HT-29 (cell line): ENCODE measurements at places on chromosomes 5 and 9. TPM values are rescaled to one million over a fixed set of nuclear protein-coding genes. Genes with fewer than 3 reads are reported as not detected.

Gene PCDHB9
- 0.03 and 0.25 TPM in 2 replicates for total RNA-seq

Gene ABL1
- total RNA-seq: 15.1 and 16.4 TPM in 2 replicates

Gene SEMA4D
- 13.2 and 18.5 TPM in 2 replicates for total RNA-seq

Gene SKP2
- total RNA-seq: 58.9 and 59.4 TPM in 2 replicates

Gene TAF11L3
- not detected in 2 replicates for total RNA-seq

DNA sequence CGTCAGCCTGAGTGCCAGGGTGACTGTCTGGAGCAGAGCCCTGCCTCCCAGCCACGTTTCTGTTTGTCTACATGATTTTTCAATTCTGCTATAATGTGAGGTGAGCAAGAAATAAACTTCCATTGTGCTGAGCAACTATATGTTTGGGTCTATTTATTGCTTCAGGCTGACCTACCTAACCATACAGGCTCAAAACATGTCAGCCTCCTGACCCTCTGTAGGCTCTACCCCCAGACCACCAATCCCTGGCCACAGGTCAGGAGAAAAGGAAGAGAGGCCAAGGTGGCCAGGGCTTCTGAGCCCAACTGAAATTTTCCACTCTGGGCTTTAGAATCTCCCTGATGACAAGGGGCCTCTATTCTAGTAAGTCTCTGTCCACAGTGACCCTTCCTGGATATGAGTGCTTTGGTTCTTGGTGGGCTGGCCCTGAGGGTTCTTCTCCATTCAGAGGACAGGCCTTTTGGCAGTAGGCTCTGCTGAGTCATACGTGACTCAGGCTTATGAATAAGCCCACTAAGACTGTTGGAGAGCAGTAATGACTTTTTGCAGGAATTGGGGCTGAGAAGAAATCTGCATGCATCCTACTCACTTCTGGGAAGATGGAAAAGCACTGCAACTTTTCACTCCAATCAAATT lies 117.2 kb upstream of the TBCA start:
- peak; percentile 3 for DNase-seq

DNA sequence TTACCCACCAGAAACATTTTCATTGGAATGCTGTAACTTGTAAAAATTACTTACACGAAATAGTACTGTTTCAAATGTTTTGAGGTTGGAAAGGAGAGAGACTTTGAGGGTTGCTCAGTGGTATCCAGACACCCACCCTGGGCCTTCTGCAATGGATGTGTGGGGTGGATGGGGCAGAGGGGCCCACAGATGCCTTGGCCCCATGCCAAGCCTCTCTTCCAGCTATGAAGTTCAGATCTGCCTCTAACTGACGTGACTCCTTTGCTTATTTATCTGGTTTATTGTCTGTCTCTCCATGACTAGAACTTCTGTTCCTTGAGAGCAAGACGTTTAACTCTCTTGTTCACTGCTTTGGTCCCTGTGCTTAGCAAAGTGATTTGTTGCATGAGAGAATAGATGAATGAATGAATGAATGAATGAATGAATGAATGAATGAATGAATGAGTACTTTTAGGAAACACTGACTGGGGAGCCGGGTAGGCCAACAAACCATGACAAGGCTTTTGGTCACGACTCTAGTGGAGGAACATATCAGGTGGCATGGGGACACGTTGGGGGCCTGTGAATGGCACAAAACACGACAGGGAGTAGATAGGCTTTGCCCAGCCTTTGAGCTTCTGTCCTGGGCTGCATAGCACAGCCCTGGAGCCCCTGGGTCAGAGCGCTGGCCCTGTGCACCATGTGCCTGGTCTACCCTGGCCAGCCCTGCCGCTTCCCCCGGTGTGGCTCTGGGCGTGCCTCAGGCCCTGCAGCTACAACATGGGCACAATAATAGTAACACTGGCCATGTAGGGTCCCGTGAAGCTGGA lies 31.8 kb downstream of the AK8 start:
- no peak for DNase-seq

DNA sequence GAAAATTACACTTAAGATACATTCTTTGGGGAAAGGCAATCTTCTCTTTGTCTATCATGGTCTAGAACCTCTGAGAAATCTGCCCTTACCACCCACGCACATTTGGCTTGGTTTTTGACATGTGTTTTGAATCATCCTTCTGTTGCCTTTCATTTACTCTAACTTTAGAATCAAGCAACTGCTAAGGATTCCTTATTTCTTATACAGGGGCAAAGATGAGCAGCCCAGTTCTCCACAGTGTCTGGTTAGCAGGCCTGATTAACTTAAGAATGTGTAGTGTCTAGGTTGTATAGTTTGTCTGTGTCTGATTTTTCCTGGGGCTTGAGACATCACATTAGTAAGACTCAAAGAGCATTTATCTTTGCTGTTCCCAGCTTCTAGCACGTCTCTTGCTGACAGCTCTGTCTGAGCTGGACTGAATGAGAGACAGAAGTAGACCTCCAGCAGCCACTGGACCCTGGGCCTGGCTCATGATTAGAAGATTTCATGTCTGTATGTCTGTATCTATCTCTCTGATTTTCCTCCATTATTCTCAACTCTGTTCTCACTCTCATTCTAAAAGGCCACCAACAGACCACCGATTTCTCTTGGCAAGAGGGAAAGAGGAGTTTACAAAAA lies 31.8 kb upstream of the PCA3 start:
- no peak for DNase-seq

DNA sequence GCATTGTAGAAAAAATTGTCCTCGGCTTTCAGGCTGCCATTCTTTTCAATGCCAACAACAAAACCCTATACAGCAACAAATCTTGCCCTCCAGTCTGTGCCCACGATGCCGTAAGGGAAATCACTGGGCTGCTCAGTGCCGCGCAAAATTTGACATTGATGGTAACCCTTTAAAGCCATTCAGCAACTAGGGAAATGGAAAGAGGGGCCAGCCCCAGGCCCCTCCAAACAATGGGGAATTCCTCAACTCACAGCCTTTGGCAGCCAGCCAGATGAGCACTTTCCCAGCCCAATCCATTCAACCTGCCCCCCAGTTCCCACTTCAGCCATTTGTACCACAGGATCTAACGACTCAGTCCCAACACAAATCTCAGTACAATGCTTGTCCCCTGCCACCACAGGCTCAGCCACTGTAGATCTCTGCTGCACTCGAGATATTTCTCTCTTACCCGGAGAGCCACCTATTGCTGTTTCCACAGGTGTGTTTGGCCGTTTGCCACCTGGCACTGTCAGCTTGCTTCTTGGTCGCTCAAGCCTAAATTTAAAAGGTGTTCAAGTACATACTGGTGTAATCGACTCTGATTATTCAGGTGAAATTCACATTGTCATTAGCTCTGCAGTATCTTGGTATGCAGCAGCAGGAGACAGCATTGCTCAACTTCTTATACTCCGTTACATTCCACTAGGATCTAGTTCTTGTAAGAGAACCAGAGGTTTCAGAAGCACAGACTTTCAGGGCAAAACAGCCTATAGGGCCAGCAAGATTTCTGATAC lies 103.3 kb downstream of the SYK start:
- DNase-seq: no peak

GRCh38 chr5:43019614-43020398 lies 20.3 kb downstream of the ANXA2R start:
- peak; percentile 98 for DNase-seq

DNA sequence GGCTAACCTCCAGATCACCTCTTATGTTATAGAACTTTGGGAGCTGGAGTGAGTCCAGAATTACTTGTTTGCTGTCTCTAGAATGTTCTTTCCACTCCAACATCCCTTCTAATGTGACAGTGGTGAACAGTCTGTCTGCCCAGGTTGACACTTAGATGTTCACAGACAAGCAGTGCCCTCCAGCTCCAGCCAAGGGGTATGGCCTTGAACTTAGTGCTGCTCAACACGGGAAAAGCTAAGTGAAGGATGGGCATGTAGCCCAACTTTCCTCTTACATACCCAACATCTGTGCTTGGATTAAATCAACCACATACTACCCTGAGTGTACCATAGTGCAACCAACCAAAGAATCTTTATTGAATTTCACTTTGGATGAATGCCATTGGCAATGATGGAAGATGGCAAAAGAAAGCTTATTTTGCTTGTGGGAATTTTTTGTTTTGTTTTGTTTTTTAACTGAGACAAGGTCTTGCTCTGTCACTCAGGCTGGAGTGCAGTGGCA lies 201.2 kb downstream of the NXNL2 start:
- DNase-seq: no peak

GRCh38 chr5:31731016-31731415 lies 92.1 kb downstream of the PDZD2 start:
- no peak for DNase-seq

DNA sequence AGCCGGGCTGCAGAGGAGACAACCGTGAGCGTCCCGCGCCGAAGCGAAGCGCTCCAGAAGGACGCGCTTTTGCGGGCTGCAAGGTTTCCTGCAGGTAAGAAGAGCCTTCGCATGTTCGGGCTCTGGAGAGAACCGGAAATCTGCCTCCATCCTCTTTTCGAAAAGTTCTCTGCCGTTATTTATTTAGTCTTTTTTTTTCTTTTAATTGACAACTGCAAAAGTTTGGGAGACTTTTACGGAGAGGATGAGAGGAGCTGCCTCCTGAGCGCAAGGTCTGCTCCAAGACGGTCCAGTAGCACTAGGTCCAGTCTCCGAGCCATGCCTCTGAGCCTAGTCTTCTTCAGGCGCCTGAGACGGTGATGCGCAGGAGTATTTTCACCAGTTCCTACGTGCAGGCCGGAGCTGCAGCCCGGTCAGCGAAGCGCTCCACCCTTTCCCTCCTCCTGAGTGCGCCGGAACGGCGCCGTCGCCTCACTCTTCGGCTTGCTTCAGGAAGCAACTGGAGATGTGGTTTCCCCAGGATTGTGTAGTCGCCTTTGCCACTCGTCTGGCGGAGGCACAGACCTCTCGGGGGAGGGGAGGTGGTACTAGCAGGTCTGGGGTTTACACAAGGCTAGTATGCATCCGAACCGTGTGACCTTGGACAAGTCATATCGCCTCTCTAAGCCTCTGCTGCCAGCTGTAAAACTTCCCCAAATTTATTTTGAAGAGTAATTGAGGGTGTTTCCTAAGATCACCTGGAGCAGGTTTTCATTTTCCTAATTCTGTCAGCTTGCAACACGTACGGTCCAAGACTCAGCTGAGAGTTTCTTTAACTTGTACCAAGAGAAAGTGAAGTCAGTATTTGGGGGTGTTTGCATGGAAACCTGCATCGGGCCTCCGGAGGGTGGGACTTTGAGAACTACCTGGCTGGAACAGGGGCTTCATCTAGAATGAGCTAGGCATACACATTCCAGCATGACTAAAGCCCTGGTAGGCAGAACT lies 4.5 kb downstream of the POU4F3 start:
- no peak for DNase-seq

DNA sequence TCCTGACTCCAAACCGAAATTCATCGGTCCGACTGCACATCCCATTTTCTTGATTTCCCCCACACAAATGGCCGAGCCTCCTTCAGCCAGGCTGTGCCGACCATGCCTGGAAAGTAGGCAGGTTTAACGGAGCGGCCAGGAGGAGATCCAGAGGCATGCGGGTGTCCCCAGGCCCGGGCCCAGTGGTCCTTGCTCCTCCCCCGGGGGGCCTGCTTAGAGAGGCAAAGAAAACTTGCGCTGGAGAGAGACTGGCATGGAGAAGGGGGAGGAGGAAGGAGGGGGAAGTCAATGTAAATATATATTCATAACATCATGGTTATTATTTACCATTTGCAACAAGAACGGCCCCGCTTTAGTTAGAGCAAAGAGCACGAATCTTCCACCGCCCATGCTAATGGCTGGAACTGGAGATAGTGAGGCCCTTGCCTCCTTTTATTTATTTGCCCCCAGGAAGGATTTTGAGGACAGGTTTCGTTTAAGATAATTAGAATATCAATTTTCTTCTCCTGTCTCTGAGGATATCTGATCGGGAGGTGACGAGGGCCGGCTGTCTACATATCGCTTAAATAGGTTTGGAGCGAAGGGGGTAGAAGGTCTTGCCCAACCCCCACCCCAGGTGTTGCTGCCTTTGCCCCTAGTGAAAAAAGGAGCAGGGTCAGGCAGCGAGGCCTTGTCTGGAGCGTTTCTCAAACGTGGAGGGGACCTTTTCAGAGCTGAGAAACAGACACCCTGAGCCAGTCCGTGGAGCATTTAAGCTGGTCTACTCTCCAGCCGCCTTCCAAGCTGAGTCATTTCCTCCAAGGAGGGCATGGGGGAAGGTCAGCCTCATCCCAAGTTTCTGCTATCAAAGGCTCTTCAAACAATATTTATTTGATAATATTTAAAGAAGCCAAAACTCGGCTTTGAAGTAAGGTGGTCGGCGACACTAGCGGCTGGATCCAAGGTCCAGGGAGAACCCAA lies 2.5 kb downstream of the BARHL1 start:
- DNase-seq: no peak

DNA sequence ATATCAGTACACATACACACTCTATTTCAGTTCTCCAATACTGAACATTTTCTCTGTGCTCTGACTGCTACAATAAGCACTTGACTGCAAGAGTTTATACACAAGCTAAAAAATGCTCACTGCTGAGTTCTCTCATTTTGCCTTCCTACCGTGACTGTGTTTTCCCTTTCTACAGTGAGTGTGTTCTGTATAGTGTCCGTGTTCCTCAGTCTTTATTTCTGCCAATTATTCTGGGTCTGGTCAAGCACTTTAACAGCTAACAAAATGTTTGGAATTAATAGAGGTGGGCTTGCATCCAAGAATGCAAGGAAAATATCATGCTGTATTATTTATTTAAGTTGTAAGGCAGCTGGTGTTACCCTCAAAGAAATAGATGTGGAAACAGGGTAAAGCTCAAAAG lies 217.0 kb upstream of the NREP start:
- no peak for DNase-seq

DNA sequence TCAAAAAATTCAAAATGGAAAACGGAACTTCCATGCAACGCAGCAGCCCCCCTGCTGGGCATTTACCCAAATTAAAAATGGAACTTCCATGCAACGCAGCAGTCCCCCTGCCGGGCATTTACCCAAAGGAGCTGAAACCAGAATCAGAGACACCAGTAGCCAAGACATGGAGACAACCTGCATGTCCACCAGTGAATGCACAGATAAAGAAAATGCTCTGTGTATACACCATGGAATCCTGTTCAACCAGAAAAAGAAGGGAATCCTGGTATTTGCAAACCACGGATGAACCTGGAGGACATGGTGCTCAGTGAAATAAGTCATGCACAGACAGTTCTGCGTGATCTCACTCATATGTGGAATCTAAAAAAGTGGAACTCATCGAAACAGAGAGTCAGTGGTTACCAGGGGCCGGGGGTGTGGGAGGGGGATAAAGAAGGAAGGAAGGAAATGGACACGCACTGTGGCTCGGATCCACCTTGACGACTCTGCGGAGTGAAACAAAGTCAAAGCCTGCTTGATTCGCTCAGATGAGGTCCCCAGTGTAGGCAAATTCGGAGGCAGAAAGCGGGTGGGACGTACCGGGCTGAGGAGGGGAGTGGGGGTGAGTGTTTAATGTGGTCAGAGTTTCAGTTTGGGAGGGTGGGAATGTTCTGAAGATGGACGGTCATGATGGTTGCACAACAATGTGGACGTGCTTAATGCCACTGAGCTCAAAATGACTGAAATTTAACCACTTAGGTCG lies 40.2 kb upstream of the EXOC3 start:
- no peak for DNase-seq
